Cardiac septum (tissue), 1 donor: ENCODE measurements at places on chromosomes 1 and 21. TPM values are rescaled to one million over a fixed set of nuclear protein-coding genes. Genes with fewer than 3 reads are reported as not detected.

- DNase-seq, result no peak
Measured at GRCh38 chr1:225848030-225848955, 33.9 kb downstream of the TMEM63A start.

DNA sequence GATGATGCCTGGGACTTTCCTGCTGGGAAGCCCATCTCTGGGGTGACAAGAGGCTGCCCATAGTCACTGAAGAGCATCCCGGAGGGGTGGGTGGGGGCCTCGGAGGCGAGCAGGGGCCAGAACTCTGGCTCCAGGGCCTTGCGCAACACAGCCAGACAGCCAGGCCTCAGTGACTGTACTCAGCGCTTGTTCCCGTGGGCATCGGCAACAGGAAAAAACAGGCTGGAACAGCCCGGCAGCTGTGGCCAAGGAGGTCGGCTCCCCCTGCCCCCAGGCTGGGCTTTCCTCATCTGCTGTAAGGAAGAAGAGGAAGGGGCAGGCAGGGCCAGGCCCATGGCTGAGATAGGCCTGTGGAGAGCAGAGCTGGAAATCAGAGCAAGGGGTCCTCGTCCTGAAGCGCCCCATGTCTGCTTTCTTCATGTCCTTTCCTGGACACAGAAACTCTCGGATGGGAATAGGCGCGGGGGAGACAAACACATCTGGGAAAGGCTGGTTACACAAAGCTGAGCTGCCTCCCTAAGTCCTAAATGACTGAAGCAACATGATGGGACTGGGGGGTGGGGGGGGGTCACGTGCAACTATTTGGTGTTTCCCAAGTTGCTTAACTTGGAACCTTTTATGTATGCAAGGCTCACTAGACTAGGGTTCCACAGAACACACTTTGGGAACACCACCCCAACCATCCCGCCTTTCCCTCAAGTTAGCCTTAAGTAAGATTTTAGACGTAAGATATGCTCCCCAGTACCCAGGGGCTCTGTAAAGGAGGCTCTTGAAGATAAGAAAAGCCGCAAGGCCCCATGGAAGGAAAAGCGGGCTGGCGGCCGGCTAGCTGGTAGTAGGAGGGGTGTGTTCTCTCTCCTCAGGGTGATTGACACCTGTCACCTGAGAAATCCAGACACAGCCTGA is 30.7 kb downstream of the HSPG2 start:
- DNase-seq, result peak; percentile 87

DNA sequence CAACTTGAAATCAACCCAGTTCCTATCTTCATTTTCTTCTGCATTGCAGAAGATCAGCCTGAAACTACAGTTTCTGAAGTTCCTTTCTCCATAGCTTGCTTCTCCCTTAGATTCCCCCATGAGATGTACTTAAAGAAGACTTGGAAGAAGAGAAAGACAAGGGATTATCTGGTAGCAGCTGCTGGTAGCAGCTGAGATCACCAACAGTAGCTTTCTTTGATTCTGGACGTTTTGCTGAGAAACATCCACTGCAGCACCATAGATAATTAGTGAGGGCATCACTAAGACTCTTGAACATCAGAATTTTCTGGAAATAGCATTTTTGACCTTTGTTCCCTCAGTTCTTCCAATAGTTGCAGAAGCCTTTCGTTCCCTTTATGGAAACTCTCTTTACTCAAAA is 465 bp upstream of the CFHR3 start:
- DNase-seq, result no peak

- no peak for DNase-seq
Measured at GRCh38 chr1:112325504-112325903, 70.5 kb upstream of the CTTNBP2NL start.

DNA sequence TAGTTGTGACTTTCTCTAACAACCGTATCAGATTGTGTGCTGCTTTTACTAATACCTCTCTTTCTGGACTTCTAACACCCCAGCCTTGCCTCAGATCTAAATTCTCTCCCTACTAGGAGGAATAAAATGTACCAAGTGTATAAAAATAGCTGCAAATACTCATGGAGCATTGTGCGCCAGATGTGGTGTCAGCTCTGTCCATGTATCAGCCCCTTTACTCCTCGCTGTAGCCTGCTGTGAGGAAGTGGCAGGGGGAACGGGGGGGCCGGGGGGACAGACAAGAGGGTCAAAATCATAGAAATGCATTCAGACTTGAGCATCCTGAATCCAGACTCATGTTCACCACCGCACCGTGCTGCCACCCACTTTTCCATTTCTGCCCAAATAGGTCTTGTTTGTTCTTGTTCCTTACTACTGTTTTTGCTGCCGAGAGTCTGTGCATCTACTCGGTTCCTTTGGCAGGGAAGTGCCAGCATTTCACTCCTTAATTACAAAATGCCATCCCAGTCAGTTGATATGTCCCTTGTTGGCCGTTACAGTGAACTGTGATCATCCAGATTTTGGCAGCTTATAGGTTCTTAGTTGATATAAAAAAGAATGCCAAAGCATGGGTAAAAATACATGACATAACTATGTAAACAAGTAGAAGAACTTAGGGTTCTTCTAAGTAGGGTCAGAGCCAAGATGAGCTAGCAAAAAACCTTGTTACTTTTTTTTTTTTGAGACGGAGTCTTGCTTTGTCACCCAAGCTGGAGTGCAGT is 76.4 kb downstream of the UBE4B start:
- no peak for DNase-seq

- DNase-seq, result no peak
Measured at GRCh38 chr1:209218981-209219380, 364.5 kb upstream of the CAMK1G start.

SIK1 gene
- total RNA-seq, result 4.9 TPM

LGR6 gene
- total RNA-seq, result 0.86 TPM

UBE4B gene
- 62.1 TPM for total RNA-seq

GSTM1 gene
- total RNA-seq, result 44.1 TPM

HTR1D gene
- not detected for total RNA-seq

NT5C1A gene
- total RNA-seq, result 25.0 TPM

KRTAP7-1 gene
- total RNA-seq, result not detected
